Stimulated activated CD4-positive, alpha-beta T cell treated with anti-CD3 and anti-CD28 coated beads, TNF-alpha, amount 100 ng/mL, for 1 hour (primary cell): ENCODE measurements at places on chromosomes 6 and 20.

GRCh38 chr20:31572042-31572700 lies 32.9 kb upstream of the ID1 start:
- no peak for DNase-seq

DNA sequence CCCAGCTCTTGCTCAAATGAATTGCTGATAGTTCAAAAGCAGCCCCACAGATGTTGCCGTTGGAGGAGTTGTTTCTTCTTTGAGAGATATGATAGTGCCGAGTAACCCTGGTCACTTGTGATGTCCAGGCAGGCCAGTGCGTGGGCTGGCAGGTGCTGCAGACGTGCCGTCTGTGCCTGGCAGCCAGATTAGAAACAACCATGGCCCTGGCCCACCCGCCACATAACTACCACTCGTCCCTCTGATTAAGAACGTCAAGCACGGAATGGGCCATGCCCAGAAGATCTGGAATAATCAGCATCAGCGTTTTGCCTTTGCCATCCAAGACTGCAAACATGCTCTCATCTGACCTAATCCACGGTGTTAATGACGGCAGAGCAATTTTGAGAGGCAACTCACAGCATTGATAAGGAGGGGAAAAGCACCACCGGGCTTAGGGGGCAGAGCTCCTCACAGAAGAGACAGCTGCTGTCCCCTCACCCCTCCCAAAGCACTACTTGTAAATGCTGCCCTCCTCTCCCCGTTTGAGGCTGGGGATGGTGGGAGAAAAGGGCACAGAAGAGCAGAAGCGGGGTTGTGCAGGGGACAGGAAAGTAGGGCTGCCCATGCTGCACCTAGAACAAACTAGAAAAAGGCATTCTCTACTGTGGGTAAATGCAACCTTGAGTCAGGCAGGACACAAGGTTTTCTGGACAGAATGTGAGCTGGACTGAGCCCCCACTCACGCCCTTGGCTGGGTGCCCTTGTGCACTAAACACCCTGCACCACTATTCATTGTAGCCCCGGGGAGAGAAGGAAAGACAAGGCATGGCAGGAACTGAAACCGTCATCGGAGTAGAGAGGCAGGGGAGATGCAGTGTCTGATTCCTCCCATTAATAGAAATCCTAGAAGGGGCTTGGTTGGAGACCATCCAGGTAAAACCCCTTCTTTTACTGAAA lies 5.3 kb upstream of the CPNE5 start:
- no peak for DNase-seq

DNA sequence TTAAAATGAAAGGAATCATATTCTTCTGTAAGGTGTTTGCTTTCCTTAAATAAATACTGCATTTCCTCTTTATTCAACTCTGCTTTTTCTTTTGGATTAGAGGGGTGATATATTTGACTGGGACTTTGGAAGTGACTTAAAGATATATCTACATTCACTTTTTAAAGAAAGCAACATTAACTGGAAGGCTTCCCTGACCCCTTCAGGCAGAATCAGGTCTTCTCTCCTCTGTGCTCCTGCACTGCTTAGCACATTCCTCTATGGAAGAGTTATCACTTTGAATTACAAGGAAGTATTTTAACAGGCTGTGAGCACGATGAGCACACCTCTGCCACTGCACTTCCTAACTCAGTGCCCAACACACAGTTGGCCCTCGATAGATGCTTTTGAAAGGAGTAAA lies 59.2 kb upstream of the POU3F2 start:
- no peak for DNase-seq

- DNase-seq: no peak
Measured at GRCh38 chr6:144408161-144408560, 123.0 kb downstream of the UTRN start.

DNA sequence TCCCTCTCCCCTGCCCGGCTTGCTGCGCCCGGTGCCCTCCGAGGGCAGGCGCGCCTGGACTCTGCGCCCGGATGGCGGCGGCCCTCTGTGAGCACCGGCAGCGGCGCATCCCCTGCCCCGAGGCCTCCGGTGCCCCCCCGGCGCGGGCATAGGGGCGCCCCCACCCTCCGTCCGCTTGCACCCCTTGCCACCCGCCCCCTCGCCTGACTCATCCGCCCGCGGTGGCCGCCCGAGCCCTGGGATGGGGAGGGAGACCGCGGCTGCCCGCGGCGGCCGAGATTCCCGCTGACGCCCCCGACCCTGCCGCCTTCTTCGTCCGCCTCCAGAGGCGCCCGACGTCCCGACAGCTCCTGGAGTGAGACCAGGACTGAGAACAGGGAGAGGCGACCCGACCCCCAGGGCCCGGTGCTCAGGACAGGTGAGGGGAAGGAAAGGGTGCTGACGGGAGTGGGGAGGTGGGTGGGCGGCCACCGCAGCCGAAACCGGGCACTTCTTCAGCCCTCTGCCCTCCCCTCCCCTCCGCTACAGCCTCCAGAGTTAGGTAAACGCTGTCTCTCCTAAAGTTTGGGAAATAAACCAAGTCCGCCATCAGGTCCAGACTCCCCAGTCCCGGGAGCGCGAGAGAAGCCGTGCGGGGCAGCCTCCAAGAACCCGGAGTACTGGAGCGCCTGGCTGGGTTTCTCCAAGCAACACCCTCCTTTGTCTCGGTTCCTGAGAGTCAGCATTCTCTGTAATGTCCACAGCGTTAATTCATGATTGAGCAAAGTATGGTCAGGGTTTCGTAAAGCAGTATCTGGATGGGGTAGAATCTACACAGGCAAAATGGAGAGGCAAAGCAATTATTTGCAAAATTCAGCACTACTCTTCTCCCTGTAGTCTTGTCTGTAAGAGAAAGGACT lies 539 bp downstream of the TMEM200A start:
- no peak for DNase-seq

DNA sequence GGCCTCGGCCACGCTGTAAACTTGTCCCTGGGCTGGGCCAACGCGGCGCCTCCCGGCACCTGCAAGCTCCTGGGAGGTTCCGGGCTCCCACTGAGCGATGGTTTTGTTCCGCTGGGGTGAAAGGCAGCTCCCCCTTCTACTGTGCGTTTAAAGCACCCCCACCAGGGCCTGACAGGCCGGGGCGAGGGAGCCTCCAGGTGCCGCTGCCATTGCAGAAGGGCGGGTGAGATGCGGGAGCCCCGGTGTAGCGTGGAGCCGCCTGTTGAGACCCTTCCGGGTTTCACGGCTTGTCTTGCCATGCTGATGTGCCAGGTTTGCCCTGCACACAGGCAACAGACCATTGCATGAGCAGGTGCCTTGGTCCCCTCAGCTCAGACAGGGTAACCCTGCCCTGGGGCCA lies 2.9 kb downstream of the COL20A1 start:
- DNase-seq: no peak

GRCh38 chr6:33924681-33925080 lies 120.9 kb upstream of the MLN start:
- DNase-seq: no peak

DNA sequence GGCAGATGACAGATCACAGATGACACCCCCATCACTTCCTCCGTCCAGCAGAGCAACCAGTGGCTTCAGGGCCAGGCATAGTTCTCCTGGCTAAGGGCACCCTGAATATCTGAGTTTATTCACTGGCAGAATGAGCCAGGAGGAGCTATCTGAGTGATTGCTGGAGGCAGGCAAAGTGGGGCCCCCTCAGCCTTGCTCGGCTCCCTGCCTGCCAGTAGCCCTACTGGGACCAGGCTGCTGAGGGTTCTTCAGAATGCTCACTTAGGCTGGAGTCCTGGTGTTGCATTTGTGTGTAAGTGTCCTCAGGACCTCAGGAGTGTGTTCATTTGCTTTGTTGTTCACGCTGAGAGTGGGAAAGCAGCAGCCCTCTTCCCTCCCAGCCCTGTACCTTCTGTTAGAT lies 31.2 kb downstream of the CHMP4B start:
- no peak for DNase-seq

DNA sequence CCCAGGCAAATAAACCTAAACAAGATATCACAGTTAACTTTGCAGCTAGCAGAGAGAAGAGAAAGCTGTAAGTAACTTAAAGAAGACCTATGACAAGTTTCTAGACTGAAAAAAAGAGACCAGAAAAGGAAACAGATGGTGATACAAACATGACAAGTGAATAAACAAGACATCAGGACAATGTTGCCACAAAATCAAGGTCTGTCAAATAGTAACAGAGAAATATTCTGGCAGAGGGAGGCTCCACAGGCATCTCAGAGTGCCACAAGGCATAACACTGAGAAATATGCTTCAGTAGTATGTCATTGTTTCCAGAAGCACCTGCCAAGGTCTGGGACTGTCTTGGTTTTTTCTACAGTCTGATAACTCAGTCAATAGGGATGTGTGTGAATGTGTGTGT lies 332.2 kb downstream of the KHDRBS2 start:
- no peak for DNase-seq

GRCh38 chr20:14470231-14470899 lies 133.0 kb upstream of the FLRT3 start:
- DNase-seq: no peak

DNA sequence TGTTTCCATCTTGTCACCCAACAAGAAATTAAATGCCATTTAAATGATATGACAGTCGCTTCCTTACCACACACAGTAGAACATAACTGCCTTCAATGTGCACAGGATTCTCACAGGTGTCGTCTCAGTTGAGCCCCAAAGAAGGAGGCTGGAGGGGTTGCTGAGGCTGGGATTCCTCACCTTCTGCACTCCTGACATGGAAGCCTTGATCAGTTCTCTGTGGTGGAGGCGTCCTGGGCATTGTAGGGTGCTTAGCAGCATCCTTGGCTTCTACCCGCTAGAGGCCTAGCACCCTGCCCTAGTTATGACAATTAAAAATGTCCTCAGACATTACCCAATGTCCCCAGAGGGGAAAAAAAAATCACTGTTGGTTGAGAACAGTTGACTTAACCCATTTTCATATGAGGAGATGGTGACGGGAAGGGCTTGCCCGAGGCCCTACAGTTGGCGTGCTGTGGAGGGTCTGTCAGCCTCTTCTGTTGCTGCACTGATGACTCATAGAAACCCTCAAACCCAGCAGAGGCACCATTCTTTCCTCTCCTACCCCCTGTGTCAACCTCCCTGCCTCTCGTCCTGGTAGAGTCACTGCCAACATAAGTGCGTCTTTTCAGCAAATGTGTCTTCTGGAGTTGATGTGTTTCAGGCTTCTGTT lies 19.3 kb upstream of the ZNF831 start:
- DNase-seq: no peak

DNA sequence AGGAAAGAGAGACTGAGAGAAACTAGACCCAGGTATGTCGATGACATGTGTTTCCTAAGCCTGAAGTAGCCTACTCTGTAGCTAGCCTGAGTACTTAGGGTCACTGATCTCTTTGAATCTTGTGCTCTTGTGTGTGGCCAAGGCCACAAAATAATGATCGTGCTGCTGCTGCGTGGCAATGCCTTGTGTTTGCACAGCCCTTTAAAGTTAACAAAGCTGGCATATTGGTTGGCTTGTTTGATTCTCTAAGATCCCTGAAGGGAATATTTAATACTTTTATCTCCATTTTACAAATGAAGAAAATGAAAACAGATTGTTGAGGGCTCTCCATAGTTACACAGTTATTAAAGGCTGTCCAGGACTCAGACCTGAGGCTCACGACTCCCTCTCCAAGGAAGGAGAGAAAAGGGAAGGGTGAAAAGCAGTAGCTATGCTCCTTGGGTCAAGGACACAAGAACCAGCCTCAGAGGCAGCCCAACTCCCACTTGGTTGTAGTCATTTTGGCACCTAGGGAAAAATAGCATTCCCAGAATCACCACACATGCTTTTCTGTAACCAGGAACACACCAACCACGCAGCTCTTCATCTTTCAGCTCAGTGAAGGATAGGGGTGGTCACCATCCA lies 130.7 kb downstream of the LRFN2 start:
- no peak for DNase-seq

DNA sequence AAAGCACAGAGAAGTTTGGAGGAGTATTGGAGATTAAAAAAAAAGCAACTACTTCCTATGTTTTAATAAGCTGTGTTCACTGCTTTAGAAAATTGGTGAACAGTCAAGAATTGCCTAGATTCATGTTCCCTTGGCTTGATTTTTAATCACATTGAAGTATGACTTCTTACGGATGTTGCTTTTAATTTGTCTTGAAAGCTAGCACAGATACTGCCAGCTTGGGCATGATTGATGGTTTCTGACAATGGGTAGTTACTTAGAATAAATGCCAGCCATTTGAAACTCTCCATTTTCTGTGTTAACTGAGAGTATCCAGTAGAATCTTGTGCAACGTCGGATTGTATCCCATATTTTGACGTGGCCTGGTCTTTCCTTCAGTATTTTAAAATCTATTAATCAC lies 178.0 kb downstream of the DTNBP1 start:
- no peak for DNase-seq

GRCh38 chr20:40900666-40901215 lies 127.9 kb upstream of the TOP1 start:
- no peak for DNase-seq

DNA sequence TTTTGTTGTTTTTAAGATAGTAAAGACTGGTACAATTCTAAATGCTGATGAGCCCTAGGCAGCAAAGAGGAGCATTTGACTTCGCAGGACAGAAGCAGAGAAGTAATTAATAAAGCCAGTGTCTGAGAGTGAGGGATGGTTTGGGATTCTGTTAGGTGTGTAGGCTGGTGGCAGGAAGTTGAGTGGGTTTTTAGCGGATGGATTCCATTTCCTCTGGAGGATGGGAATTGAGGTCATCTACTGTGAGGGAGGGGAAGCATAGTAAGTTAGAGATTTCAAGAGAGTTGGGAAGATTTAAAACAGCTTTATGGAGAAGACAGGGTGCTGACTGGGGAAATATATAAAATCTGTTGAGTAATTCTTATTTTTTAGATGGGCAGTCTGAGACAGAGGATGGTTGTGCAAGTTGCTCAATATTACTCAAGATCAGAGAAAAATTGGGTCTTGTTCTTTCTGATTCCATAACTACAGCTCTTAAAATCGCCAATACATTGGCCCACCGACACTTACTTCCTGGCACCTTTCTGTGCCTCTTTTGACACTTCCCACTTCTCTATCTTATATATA lies 48.8 kb downstream of the PRL start:
- no peak for DNase-seq

- DNase-seq: no peak
Measured at GRCh38 chr6:31441365-31442267, 38.2 kb downstream of the MICA start.

DNA sequence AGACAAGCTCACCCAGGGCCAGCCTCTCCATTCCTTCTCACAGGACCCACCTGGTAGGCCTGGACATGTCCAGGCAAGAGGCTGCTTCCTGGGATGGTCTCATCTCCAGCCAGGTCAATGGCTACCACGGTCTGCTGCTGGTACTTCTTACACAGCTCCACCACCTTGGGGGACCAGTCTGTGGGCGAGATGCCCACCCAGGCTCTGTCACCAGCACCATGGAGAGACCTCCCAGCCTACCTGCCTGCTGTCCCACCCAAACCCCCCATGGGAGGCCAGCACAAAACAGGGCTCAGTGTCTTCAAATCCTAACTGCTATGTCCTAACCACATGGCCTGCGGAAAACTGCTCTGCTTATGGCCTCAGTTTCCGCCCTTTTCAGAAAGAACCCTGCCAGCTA lies 27.3 kb downstream of the ADA start:
- no peak for DNase-seq

DNA sequence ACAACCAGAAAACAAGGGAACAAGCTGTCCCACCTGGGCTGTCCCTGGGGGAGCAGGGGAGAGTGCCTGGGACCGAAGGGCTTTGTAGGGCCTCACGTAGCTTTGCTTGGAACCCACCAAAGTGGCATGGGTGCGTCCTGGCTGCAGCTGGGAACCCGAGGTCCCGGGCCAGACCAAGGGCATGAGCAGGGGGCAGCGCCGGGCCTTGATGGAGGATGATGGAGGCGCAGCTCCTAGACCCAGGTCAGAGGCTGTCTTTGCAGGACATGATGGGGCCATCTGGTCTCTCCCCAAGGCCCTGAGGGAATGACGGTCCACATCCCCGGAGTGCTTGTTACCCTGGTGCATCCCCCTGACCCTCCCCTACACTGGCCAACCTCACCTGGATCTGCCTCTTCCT lies 7.6 kb upstream of the OSBPL2 start:
- DNase-seq: no peak

GRCh38 chr6:152301765-152302568 lies 335.2 kb downstream of the SYNE1 start:
- peak; percentile 75 for DNase-seq
